ENCODE measurements at places on chromosomes 2 and 18.
A peak's percentile ranks its signal among the peaks of the same experiment; 100 is the strongest.

DNA sequence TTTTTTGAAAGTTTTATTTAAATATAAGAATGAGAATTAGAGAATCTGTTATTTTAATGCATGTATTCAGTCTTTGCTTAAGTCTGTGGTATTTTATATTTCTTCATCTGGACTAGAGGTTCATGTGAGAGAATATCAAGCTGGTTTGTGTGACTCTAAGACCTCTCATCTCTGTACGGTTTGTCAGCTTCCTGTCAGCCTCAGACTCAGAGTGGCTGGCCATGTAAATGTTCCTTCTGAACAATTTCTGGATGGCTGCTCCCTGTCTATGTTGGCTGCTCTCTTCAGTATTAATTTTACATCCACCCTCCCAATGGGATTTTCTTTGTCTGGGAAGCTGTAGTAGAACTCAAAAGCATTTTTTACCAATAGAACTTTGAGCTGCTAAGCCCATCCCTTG lies 225.3 kb upstream of the THUMPD2 start:
- DNase-seq: no peak

GRCh38 chr2:237640493-237640998 lies 13.2 kb downstream of the LRRFIP1 start:
- DNase-seq: no peak

GRCh38 chr2:196750291-196750923 lies 49.1 kb downstream of the GTF3C3 start:
- no peak for DNase-seq

DNA sequence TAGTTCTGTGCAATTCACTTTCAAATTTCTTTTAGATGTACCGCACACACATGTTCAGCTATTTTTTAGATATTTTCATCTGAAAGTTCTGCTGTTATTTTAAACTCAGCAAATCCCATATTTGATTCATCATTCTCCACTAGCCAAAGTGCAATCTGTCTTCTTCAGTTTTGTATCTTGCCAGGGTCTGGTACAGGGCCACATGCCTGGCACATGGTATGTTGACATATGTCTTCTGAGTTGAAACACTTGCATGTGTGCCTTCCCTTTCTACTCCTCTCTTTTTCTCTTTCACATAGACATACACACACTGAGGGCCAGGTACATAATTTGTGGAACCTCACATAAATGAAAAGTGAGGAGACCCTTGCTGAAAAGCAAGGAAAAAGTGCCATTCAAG lies 25.7 kb upstream of the SESTD1 start:
- no peak for DNase-seq

- DNase-seq: no peak
Measured at GRCh38 chr18:61829108-61829507, 63.7 kb downstream of the RNF152 start.

GRCh38 chr2:11314487-11314886 lies 29.9 kb downstream of the ROCK2 start:
- DNase-seq: no peak

DNA sequence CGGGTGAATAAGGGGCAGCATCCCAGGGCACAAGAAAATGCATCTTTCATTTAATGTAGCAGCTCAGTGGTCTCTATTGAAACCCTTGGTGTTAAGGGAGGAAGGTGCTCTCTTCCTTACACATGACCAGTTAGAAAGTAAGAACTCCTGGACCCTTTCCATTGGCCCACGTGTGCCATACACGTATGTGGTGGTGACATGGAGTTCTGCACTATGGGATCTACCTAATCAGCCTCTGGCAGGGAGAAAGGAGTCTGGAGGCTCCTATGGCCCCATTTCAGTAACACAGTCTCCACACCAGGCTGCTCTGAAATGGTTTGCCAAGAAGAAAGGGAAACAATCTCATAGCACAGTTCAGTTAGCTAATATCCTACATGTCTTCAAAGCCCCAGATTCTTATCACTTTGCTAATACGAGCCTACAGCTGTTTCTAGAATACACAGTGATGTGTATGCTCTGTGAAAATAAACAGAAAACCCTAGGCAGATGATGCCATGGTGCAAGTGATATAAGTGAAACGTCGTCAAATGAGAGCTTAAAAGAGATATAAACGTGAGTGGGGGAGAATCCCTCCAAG lies 7.0 kb downstream of the EFEMP1 start:
- DNase-seq: no peak

DNA sequence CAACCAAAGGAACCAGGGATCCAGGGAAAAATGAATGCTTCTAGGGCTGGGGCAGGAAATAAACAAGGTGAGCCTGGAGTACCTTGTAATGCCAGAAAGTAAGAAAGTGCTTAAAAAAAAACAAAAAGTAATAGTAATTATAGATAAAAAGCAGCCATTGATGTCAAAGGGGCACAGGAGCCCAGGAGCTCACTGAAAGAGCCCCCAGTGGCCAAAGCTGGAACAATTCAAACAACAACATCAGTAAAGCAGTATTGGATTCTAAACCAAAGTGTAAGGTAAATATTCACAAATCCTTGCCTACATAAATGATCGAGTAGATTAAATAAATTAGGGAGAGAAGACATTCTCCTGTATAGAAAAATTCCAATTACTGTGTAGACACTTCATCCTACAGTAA lies 114.3 kb upstream of the ARL4C start:
- DNase-seq: no peak

- DNase-seq: no peak
Measured at GRCh38 chr2:190344276-190344827, 963 bp downstream of the INPP1 start.

DNA sequence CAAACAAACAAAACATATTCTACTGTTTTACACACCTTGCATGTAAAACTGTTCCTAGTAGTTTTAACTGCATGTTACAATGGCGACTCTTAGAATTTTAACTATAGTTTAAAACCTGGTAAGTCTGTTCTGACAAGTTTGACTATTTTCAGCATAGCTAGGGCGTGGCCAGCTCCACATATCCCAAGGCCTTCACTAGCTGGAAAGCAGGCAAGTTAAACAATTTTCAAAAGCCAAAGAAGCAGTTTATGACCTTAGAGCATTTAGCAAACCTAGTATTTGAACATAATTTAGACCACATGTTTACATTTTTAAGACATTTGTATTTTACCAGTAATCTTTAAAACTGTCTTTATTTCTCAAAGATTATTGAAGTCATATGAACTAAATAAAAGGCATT lies 402.8 kb upstream of the SYT4 start:
- no peak for DNase-seq

- no peak for DNase-seq
Measured at GRCh38 chr18:3590096-3590630, 140.2 kb downstream of the TGIF1 start.

GRCh38 chr2:16561676-16562075 lies 104.0 kb downstream of the CYRIA start:
- DNase-seq: no peak

DNA sequence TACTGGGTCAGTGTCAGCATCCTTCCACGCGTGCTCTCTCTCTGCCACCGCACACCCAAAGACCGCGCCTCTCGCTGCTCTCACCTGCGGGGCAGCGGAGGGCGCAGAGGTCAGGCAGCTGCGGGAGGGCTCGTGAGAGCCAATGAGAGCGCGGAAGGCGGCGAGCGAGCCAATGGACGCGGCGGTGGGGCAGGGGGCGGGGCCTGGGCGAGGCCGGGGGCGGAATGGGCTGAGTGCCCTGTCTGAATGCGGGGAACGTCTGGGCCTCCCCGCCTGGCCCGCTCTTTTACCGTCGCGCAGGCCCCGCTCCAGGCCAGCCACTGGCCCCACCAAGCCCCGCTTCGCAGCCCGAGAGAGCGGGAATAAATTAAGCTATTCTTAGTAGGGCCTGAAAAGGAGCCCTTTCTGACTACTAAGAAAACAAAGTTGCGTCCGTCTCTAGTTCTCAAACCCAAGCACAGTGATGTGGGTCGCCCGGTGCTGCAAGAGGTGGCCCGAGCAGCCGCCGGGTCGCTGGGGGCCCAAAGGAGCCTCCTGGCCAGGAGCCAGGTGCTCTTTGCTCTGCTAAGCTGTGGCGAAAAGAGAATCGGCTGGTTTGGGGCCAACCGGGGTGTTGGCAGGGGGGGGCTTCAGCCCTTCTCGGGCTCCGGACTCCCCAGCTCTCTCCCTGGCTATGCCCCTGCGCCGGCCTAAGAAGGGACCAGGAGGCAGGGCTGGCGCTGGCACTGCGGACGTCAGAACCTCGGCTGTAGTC lies 81.1 kb upstream of the GLI2 start:
- peak; percentile 54 for DNase-seq

- DNase-seq: no peak
Measured at GRCh38 chr2:120793682-120794403, 58.2 kb downstream of the GLI2 start.

- DNase-seq: no peak
Measured at GRCh38 chr18:24209558-24209957, 70.7 kb downstream of the CABYR start.

Data from head of caudate nucleus (tissue), 42 donors.